Ascending aorta (tissue), 2 donors: ENCODE measurements at places on chromosomes 12 and 14. TPM values are rescaled to one million over a fixed set of nuclear protein-coding genes. Genes with fewer than 3 reads are reported as not detected.

Gene LIN52
- total RNA-seq: 1.1 TPM

Gene SLC10A1
- total RNA-seq: not detected

Gene TMEM121
- total RNA-seq: 34.6 TPM

DNA sequence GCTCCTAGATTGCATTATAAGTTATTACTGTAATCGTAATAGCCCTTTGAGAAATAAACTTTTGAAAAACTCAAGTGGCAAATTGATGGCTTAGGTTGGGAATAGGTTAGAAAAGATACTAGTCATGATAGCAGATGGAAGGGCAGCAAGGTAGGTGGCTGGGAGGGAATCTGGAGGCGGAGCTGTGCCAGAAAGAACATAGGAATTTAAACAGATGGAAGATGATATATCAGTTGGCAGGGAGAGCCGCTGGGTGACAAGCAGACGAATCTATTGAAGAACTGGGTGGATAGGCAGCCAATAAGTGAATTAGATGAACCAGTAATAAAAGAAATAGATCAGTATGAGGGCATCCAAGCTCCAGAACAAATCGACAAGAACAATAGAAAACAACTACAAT lies 142.1 kb downstream of the CNTN1 start:
- DNase-seq: no peak

DNA sequence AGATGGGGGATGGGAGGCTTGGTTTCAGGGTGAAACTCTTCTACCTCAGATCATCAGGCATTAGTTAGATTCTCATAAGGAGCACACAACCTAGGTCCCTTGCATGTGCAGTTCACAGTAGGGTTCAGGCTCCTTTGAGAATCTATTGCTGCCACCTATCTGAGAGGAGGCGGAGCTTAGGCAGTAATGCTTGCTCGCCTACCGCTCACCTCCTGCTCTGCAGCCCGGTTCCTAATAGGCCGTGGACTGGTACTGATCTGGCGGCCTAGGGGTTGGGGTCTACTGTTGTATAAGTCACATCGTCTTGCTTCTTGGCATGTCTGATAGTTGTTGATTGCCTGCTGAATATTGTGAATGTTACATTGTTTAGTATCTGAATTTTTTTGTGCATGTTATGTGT lies 12.2 kb downstream of the SCYL2 start:
- DNase-seq: no peak

DNA sequence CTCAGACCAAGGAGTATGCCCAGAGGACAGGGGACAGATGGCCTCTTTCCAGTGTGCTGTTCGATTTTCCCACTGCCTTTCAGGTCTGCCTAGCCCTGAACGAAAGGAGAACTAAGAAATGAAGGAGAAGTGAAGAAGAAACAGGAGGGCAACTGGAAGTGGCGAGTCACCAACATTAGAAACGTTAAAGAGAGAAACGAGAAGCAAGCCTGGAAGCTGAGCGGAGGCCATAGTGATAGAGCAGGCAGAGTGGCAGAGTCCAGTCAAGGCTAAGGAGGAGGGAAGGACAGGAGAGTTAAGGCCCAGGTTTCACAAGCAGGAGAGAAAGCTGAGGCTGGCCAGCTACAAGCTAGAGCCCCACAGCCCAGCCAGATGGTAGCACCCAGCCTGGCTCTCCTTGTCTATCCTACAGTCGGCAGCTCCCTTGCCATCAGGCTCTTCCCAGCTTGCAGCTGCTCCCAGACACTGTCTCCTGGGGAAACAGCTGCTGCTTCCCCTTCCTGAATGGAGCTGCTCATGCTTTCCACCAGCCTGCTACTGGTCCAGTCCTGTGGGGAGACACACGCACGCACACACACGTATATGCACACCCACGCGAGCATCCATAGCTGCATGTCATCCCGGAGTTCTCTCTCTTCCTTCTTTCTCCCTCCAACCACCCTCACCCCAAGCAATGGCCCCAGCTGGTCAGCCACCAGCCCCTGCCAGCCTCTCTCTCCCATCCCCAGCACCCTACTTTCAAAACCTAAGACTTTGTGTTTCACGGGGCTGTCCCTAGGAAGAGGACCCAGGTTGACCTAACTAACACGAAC lies 139.7 kb upstream of the CCND2 start:
- DNase-seq: no peak

DNA sequence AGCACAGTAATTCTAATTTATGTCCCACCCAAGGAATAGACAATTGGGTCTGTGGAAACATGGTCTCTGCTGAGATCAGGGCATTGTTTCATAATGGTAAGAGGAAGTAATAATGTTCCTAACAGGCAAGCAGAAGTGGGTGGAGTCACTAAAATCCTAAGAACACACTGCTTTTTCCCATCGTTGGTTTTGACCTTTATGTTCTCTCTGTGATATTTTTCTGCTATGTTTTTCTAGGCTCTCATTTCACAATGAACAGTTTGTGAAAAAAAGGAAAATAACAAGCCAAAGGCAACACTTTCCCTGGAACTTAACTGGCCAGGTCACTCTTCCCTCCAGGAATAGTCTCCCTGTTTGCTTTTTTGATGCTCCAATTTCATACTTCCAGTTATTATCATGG lies 80.6 kb upstream of the OVCH1 start:
- no peak for DNase-seq

GRCh38 chr12:76545486-76545885 lies 14.1 kb downstream of the OSBPL8 start:
- DNase-seq: no peak

GRCh38 chr12:28824849-28825248 lies 324.2 kb upstream of the FAR2 start:
- no peak for DNase-seq

DNA sequence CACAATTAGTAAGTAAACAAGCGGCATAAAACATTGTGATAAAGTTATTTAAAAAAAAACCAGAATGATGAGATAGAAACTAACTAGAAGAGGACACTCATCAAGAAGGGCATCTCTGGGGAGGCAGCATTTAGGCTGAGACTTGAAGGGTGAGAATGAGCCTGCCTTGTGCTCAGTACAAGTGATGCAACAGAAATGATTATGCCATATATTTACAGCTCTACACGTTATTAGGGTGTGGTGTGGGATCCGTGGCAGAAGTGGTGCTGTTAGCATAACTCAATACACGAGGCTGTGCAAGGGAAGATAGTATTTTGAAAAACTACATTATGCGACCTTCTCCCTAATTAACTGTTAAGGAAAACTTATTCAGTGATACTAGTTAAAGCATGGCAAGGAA lies 178.5 kb upstream of the ATF7IP start:
- no peak for DNase-seq

GRCh38 chr14:21038441-21039422 lies 3.4 kb upstream of the RNASE7 start:
- peak; percentile 85 for DNase-seq

- no peak for DNase-seq
Measured at GRCh38 chr12:92614502-92614901, 88.3 kb upstream of the PLEKHG7 start.

GRCh38 chr12:131132118-131132892 lies 178.6 kb downstream of the ADGRD1 start:
- peak; percentile 66 for DNase-seq

DNA sequence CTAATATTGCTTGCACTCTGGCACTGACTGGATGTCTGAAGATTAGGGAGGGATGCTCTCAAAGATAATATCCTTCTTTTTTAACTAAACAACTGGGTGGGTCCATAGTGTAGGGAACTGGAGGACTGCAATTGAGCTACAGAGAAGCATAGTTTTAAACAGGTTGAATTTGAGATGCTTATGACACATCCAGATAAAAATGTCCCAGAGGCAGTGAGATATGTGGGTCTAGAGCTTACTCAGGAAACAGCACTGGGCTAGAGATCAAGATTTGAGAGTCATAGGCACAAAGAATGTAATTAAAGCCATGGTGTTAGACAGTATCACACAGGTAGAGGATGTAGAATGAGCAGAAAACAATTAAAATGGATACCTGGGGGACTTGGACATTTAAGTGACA lies 198.4 kb downstream of the NELL2 start:
- no peak for DNase-seq

DNA sequence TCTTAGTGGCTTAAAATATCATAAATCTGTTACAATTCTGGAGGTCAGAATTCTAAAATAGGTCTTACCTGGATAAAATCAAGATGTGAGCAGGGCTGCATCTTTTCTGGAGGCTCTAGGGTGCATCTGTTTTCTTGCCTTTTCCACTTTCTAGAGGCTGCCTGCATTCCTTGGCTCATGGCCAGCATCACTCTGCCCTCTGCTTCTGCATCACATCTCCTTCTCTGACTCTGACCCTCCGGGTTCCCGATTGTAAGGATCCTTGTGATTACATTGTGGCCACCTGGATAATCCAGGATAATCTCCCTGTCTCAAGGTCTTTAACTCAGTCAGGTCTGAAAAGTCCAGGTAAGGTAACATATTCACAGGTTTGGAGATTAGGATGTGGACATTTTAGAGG lies 11.0 kb upstream of the BMP4 start:
- DNase-seq: no peak

- DNase-seq: no peak
Measured at GRCh38 chr14:31084385-31084784, 58.2 kb upstream of the STRN3 start.
